Mesothelial cell of epicardium (in vitro differentiated cells): ENCODE measurements at places on chromosomes 2 and 18.

DNA sequence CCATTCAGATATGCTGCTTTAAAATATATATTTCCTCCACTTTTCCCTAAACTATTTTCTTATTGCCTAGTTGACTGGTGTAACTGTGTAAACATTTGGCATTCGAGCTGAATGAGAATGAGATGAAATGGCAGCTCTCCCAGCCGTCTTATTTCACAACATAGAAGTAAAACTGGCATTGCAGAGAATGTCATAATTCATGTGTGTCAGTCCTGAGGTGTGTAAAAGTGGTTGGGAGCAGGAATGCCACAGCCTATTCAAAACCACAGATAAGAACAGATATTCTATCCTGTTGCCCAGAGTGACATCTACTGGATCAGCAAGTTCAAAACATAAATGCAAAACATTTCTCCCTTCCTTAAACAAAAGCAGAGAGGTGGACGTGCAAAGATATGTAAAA, 565.5 kb upstream of the CHAC2 start:
- no peak for DNase-seq

GRCh38 chr2:219082332-219082958, 21.7 kb upstream of the IHH start:
- no peak for DNase-seq

DNA sequence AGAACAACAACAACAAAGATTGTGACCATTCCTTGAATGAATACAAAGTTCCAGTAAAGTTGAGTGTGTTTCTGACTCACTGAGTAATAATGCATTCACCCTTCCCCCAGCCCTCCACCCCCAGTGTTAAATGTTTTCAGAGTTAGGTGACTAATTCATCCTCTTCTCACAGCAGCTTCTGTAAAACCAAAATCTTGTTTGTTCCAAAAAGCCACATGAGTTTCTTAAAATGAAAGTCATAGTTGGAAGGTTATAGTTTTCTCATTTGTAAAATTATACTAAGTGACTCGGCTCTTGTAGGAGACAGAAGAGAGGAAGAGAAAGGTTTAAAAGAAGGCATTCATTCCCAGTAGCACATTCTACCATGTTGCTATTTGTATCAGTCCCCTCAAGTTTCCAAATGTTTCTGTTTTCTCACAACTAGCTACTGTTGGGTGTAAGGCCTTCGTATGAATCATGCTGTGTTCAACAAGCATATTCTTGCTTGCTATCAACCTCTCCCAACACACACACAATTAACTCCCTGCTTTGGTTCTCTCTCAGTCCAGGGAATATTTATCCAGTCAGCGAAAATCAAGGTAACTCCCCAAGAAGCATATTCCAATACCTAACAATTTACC, 75.3 kb downstream of the MBD2 start:
- no peak for DNase-seq

DNA sequence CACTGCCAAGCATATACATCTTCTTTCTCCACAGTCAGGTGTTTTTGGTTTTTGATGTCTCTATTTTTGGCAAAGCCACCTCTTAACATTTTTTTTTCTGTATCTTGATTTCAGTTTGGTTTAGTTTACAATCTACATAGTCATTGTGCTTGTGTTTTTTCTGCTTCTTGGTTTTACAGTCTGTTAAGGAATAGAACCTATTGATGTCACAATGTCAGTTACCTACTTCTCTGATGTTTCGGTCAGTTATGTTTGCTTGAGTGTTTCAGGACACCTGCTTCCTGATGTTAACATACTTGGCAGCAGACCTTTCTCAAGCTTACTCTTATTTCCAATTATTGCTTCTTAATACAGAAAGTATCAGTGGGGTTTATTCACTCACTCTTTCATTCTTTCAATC, 253.3 kb downstream of the SPAG16 start:
- DNase-seq, result no peak

GRCh38 chr2:29033172-29033571, 41.2 kb downstream of the PCARE start:
- DNase-seq, result no peak
